RWPE1 (cell line): ENCODE measurements at places on chromosomes 12 and 14.

- DNase-seq = no peak
Measured at GRCh38 chr12:29545102-29545467, 47.6 kb upstream of the OVCH1 start.

DNA sequence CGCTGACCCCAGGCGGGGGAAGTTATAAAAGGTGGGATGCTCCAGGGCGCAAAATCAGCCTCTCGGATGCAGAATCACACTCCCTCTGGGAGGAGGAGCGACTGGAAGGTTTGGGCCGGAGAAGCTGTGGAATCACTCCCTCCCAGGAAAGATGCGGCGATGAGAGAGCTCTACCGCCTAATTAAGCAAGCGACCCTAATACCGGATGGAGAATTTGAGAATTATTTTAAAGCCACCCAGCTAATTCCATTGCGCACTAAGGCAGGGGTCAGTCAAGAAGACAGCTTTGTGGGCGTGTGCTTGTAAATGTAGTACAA, 1.9 kb downstream of the COL2A1 start:
- DNase-seq = peak; percentile 12

DNA sequence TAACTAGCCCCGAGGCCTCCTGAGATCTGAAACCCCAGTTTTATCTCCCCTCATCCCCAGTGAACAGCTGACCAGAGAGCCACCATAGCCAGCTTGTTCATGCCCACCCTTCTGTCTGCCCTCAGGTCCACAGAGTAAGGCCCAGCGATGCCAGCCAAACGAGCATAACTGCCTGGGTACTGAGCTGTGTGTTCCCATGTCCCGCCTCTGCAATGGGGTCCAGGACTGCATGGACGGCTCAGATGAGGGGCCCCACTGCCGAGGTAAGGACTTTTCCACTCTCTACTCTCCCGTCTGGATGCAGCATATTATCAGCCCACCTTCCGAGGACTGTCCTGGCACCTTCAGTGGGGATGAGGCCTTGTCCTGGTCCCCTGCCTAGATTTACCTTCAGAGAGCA, 6.2 kb downstream of the LRP1-AS start:
- DNase-seq = no peak

- no peak for DNase-seq
Measured at GRCh38 chr12:69575346-69575745, 9.9 kb upstream of the CCT2 start.

GRCh38 chr12:2356601-2357125, 303.9 kb downstream of the CACNA1C start:
- no peak for DNase-seq

DNA sequence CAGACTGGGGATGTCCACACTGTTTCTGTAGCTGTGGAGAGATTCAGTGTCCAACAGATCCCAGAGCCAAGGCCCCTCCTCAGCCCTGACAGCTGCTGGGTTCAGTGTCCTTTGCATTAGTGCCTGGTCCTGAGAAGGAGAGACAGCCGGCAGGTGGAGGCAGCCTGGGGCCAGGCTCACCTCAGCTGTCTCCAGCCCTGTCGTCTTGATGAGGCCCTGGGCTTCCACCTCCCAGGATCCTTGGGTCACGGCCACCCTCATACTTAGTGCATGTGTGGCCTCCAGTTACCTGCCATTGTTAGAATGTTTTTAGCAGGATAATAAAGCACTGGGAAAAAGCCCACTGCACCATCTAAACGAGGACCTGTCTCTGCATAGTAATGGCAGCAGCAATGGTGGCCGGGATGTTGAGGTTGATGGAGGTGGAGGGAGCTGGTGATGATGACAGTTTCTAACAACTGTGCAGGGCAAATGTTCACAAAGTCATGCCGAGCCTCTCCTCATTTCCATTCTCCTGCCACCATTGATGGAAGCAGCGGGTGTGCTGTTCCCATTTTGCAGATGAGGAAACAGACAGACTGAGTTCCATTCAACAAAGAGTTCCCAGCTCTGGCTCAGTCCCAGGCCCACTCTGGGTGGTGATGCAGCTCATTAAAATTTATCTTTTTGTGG, 17.7 kb downstream of the ASB2 start:
- no peak for DNase-seq

GRCh38 chr12:25332143-25332542, 81.4 kb upstream of the KRAS start:
- DNase-seq = no peak

DNA sequence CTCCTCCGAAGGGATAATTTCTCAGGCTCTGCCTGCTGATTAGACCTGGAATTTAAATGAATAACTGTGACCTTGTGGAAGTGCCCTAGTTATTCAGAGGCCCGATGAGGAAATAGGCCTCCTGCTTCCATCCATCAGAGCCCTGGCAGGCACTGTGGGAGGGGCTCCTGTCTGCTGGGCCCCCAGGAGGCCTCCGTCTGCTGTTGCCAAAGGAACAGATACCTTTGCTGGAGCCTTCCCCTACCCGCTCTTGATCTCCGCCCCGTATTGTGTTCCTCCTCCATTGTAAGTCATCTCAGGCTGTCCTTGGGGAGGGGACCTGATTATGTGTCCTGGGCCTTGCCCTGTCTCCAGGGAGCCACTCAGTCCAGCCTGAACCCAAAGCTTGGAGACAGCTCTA, 112.3 kb downstream of the NRXN3 start:
- no peak for DNase-seq

DNA sequence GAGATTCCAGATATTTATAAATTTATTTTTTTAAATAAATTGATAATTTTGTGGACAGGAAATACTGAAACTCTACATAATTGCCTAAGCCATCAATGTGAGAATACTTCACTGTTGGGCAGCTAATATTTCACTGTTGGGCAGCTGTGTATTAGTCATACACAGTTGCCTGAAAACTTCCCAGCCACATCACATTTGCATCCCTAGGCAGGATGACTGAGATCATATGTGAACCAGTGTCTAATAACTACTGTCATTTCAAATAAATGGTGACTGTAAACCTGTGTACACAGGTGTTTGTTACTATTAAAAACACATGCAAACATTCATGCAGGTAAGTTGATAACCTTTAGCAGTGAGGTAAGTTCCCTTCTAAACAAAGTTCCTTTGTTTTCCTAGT, 43.9 kb downstream of the TMTC3 start:
- peak; percentile 53 for DNase-seq

GRCh38 chr12:29281371-29282005, 99.5 kb downstream of the ERGIC2 start:
- DNase-seq = no peak

DNA sequence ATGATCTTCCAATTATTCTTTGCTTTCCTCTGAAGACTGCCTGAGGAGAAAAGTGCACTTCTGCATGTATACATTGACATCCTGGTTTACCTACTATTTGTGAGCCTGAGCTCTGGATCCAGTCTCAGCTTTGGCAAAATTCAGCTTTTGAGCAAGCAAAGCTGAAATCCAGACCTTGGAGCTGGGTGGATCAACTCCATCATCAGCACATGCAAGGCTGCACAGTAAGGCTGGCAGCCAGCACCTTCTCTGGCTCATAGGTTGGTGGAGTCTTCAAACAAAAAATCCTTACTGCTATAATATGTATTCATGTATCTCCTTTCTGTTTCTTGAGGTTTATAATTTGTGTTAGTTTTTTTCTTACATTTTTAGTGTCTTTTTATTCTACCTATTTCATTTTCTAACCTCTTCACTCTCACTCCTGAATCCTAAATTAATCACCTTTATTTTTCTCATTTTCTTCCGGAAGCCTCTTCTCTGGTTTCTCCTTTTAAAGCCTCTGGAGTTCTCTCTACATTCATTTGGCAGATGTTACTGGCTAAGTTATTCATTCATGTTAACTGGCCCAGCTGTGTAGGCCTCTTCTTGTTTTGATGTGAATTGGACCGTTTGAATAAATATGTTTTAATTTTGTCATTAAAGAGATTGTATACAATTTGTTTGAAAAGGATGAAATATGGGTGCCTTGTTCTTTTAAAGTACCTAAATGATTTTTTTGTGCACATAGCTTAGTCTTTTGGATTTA, 224.8 kb downstream of the DACT1 start:
- no peak for DNase-seq
